NCI-H510A treated with DMSO at 0.1 percent for 48 hours (cell line): ENCODE measurements at places on chromosomes 3 and 15.
A peak's percentile ranks its signal among the peaks of the same experiment; 100 is the strongest.

- no peak for DNase-seq
These were observed 361.6 kb downstream of the RBMS3 start for GRCh38 chr3:29642393-29643033.

DNA sequence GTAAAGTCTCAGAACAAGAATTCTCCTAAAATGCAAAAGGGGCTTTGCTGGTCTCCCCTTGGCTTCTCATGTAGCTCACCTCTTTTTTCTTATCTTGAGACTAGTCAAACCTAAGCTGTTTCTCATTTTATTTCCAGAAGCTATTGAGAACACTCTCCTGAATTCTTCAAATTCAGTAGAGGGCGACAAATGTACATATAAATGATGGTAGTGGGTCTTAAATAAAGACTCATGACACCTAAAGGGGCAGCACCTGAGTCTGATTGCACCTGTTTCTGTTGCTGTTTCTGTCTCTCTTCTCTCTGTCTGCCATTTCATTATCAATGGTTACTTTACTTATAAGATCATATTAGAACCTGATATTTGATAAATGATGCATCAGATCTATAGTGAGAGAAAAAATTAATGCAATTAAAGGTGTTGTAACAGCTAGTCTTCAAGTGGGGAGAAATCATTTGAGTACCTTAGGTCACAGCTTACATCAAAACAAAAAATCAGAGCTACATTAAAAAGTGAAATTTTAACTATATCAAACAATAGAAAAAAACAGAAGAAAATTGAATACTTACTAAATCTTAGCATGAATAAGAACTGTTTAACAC is 7.0 kb downstream of the ADIPOQ start:
- peak; percentile 52 for DNase-seq

- no peak for DNase-seq
These were observed 120.6 kb downstream of the CD47 start for GRCh38 chr3:107969994-107970819.

- DNase-seq: no peak
These were observed 5.1 kb downstream of the RCN2 start for GRCh38 chr15:76936671-76937070.

GRCh38 chr3:121722411-121722810 is 27.1 kb downstream of the GOLGB1 start:
- no peak for DNase-seq

DNA sequence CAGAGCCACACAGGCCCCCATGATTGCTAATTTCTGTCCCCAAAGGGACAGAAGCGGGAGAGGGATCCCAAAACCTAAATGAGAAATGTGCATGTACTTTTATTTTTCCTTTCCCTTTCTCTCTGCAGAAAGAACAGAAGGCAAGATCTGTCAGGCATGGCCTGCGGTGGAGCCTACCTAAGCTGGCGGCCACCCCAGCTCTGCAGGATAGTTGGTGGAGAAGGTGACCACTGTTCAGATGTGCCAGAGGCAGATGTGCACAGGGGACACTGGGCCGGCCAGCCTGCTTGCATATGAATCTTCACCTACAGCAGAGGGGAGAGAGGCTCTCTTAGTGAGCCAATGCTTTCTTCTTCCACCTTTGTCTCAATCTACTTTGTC is 2.1 kb upstream of the AMOTL2 start:
- no peak for DNase-seq

DNA sequence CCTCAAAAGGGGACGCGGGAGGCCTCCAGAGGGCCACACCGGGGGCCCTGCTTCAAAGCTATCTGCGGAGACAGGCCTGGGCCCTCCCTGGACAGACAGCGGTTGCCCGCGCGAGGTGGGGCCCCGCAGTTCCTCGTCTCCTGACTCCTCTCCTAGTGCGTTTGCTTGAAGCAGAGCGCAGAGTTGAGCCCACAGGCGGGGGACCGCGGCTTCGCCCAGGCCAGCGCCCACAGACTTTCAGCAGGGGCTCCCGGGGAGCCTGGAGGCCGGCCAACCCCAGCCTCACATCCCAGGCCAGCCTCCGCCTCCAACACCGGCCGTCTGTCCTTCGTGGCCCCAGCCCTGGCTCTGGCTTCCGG is 540 bp upstream of the ADAMTS7 start:
- no peak for DNase-seq

DNA sequence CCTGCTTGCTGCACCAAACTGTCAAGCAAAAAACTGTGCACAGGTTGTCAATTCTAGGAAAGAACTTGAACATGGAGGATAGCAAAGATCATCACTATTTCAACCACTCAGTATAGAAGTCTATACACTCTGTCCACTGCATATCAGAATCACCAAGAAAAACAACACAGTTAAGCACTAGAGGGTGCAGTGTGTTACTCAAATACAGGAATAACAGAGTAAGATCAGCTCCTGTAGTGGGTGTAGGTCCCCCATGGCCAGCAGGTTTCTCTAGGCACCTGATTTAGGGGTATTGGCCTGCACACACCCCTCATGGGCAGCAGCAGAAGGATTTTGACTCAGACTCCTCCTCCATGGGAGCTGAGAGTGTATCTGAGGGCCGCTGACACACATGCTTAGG is 464.1 kb downstream of the EPHA6 start:
- DNase-seq: no peak

DNA sequence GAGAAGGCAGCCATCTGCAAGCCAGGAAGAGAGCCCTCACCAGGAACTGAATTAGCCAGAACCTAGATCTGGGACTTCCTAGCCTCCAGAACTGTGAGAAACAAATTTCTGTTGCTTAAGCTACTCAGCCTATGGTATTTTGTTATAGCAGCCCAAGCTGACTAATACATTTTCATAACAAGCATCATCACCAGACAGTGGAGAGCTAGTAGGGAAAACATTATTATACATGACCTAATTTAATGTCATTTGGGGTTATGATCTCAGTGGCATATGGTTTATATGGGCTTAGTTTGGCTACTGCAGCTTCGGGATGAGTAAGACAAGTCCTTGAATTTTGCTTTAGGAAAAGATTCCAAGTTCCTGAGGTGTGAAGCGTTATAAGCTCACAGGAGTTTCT is 35.6 kb downstream of the LNP1 start:
- DNase-seq: no peak

DNA sequence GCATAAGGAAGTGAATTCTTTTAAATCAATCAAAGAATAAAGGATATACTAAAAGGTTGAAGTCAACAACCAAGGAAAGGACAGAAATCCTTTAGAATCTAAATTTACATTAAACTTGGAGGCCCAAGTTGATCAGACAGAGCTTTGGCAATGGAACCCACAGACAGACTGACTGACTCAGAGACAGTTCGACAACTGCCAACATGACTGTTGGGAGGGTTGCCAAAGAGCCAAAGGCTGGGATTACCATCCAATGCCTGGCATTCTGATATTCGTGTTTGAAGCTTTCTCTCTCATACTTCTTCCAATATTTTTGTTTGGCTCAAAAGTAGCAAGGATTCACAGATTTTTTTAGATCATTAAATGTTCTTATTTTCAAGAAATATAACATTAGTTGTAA is 406.1 kb downstream of the PLCL2 start:
- DNase-seq: no peak

- no peak for DNase-seq
These were observed 77.4 kb upstream of the SKOR1 start for GRCh38 chr15:67747921-67748320.

- no peak for DNase-seq
These were observed 1024.8 kb downstream of the EPHA3 start for GRCh38 chr3:90132197-90132596.

DNA sequence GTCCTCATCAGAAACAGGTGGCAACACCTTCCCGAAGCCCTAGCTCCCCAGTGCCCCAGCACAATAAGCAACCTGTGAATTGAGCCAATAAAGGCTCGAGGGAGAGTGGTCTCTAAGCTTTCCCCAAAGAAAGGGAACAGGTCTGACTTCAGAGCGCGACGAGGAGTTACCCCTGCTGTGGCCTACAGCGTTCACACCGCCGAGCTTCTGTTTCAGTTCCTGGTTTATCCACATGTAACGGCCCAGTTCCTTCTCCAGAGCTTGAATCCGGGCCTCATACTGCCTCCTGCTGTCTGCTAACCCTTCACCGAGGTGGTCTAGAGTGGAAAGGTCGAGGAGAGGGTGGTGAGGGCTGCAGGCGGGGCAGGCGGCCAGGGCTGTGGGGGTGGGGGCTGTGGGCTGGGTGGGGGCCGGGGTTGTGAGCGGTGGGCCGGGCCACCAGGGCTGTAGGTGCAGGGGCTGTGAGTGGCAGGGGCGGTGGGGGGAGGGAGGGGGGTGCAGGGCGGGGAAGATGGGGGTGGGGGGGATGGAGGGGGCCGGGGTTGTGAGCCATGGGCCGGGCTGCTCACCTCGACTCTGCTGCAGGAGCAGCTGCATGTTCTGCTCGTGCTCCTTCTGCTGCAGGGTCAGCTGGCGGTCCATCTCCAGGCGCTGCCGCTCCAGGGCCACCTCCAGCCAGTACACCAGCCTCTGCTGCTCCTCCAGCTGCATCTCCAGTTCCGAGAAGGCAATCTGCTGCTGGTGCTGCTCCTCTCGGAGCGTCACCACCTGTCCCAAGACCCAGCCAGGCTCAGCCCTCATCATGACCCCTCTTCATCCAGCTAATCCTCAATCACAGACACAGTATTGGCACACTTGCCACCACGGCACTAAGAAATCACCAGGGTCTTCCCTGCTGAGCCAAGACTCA is 26.2 kb downstream of the KIF7 start:
- no peak for DNase-seq

GRCh38 chr3:194325424-194326153 is 25.5 kb downstream of the CPN2 start:
- no peak for DNase-seq

- DNase-seq: no peak
These were observed 34.2 kb downstream of the PRTG start for GRCh38 chr15:55708720-55709119.

- DNase-seq: no peak
These were observed 62.0 kb upstream of the NSMCE3 start for GRCh38 chr15:29331669-29332068.

DNA sequence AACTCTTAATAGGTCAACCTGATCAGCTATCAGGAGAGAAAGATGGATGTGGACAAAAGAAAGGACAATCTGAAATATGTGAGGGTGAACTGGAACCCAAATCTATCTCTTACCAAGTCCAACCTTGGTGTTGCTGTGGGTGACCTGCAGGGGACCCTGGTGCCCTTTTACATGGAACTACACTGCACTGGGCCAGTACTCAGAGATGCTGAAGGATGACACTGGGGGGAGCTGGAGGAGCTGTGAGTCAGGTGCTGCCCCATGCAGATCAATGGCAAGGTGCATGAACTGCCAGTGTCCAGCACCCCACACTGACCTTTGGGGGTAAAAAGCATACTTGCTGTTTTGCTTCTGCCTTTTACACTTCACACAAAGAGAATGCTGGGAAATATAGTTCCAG is 55.6 kb upstream of the TBC1D5 start:
- DNase-seq: no peak

DNA sequence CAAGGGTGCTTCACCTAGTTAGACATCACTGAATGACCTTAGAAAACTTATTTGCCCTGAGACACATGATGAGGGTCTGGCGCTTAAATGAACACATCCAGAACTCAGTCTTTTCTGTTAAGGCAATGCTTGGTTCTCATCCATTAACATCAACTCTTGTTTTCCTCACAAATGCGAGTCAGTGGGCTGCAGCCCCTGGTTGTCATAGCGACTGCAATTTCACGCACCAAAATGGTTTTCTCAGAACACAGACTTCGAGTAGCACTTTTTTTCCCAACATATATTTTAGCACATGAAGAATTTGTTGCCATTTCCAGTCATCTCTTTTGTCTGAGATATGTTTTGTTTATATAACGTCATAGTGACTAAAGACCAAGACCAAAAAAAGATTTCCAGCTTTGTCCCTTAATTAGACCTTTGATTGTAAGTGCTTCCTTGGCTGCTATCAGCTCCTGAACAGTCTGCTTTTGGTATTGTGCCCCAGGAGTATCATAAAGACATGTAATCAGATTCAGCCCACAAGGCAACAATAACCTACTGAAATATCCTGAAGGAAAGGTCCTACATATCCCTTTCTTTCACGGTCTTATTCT is 68.5 kb downstream of the GPR176 start:
- no peak for DNase-seq

- no peak for DNase-seq
These were observed 89.6 kb upstream of the GALNT15 start for GRCh38 chr3:16084887-16085286.

DNA sequence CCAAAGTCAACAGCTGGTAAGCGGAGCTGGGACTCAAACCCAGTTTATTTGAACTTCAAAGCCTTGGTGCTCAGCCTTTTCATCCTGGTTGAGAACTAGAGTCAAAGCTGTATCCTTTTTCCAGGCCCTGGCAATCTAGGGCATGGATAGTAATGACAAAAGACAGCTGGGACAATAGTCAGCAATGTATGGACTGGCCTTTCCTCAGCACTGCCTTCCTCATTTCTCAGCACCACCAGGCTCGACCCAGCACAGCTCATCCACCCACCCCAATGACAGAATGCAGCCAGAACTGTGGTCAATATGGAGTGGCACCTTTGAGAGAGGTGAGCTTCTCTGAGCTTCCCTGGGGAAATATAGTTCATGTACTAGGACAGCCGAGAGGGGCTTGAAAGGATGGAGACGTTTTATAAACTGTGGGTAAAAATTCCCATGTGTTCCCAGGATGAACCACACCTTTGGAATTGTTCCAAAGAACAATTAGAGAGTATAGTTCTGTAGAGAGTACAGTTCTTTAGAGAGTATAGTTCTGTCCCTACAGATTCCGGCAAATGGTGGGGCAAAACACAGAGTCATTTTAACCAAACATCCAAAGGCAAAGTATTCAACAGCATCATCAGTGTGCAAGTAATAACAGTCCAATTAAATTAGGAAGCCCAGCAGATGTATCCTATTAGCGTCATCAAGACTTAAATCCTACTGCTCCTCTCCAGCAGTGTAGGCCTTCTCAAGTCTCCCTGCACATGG is 30.2 kb upstream of the IREB2 start:
- DNase-seq: no peak

GRCh38 chr15:99592145-99592791 is 26.5 kb downstream of the MEF2A start:
- DNase-seq: no peak

DNA sequence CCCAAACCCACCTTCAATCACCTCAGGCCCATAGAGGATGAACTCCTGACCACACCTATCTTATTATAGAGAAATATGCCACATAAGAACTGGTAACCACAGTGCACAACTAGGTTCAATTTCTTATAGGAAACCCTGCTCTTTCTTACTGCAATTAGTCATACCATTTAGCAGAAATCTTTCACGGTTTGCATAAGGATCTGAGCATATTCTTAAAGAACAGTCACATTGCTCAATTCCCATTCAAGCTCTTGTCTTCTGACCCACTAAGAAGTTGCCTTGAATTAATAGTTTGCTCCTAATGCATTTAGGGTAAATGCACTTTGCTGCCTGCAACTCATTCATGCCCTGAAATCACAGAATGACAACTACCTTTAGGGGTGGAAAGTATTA is 9.2 kb downstream of the ERC2 start:
- DNase-seq: no peak

DNA sequence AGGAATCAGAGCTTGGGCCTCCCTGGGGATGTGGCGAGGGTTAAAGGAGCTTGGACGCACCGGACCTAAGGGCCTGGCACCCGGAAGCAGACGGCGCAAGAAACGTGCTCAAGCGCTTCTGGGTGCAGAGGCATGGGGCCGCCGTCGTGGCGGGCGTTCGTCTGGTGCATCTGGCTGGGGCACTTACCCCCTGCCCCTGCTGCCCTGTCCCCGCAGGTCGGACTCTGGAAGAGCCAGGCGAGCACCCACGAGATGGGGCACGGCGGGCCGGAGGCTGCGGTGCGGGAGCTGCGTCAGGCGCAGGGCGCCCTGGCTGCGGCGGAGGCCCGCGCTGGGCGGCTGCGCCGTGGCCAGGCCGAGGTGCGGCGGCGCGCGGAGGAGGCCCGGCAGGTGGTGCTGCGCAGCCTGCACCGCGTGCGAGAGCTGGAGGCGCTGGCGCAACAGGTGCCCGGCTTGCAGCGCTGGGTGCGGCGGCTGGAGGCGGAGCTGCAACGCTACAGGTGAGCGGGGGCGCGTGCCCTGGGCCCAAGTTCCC is 2.5 kb downstream of the EFCC1 start:
- DNase-seq: peak; percentile 27
